ENCODE measurements at places on chromosomes 13 and 19. TPM values are rescaled to one million over a fixed set of nuclear protein-coding genes. Genes with fewer than 3 reads are reported as not detected.

The KLK2 gene
- polyA plus RNA-seq: not detected

The GTPBP3 gene
- polyA plus RNA-seq: 14.2 TPM

The CCDC194 gene
- not detected for polyA plus RNA-seq

The CACNG6 gene
- polyA plus RNA-seq: 27.6 TPM

The OXGR1 gene
- 0.09 TPM for polyA plus RNA-seq

All from hindlimb muscle (tissue), 1 donor.